Activated CD8-positive, alpha-beta T cell treated with anti-CD3 and anti-CD28 coated beads, Interleukin-2, amount 10 ng/mL, durations not matched to agents 7 days and 5 days (primary cell): ENCODE measurements at places on chromosomes 16 and 17. TPM values are rescaled to one million over a fixed set of nuclear protein-coding genes. Genes with fewer than 3 reads are reported as not detected.
A peak's percentile ranks its signal among the peaks of the same experiment; 100 is the strongest.

CLEC3A gene
- total RNA-seq, result not detected

HOXB2 gene
- 17.7 TPM for total RNA-seq

NXPH3 gene
- total RNA-seq, result not detected

SLC7A6OS gene
- 26.3 TPM for total RNA-seq

NKD1 gene
- total RNA-seq, result 0.26 TPM

CAPNS2 gene
- not detected for total RNA-seq

SBK1 gene
- total RNA-seq, result 10.0 TPM

DNA sequence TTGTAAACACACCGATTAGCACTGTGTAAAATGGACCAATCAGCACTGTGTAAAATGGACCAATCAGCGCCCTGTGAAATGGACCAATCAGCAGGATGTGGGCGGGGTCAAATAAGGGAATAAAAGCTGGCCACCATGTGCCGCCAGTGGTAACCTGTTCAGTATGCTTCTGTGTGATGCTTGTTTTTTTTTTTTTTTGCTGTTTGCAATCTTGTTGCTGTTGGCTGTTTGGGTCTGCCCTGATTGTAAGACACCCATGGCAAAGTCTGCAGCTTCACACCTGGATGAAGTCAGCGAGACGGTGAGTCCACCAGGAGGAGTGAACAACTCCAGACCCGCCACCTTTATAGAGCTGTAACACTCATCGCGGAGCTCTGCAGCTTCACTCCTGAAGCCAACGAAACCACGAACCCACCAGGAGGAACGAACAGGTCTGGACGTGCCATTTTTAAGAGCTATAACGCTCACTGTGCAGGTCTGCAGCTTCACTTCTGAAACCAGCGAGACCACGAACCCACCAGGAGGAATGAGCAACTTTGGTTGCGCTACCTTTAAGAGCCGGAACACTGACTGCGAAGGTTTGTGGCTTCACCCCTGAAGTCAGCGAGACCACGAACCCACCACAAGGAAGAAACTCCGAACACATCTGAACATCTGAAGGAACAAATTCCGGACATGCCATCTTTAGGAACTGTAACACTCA, 85.0 kb upstream of the MED9 start:
- DNase-seq, result peak; percentile 77

GRCh38 chr17:9178319-9178718, 157.0 kb downstream of the NTN1 start:
- no peak for DNase-seq

DNA sequence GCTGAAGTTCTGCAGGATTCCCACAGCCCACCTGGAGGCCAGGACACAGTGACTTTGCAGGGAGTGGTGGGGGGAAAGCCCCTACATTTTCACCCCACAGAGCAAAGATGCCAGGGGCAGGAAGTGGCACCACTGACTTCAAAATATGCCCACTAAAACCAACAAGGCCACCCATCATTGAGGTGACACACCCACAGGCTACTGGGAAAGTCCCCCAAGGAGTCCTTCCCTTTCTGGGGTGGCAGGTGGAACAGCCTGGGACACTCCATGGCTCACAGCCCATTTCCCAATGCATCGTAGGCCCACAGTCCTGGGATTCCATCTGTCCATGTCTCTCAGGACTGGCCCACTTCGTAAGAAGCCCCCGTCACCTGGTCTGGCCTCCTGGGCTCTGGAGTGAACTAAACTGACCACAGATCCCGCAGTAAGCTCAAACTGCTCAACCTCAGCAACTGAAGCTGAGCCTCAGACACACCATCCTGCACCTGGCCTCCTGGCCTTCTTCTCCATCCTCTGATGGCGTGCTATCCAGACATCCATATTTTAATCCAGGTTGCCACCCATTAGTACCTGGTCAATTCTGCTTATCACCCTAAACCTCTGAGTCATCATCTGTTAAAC, 7.5 kb upstream of the CCL1 start:
- no peak for DNase-seq

GRCh38 chr16:58859958-58860669, 126.0 kb upstream of the GOT2 start:
- DNase-seq, result no peak

DNA sequence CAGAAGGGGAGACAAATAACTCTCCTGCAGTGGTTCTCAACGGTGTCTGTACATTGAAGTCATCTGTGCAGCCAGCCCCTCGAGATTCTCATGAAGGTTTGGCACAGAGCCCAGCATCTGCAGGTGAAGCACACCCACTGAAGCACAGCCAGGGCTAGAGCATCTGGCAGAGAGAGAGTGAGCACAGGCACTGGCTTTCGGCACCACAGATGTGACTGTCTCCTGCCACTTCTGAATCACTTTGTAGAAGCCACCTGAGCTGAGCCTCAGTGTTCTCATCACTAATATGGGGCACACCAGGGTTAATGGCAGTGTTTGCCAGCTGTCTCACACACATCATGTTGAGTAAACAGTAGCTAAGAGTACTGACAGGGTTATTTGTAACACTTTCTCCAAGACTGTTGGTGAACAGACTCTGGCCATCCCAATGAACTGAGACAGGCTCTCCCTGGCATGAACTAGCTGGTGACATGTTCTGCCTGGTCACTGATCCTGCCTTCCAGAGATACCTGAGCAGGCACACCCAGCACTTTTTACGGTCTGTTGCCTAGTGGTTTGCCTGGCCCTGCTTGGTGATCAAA, 10.9 kb downstream of the HSPB9 start:
- DNase-seq, result no peak

GRCh38 chr16:4625560-4626159, 1.0 kb downstream of the MGRN1 start:
- no peak for DNase-seq

GRCh38 chr17:4209611-4210010, 54.2 kb downstream of the ANKFY1 start:
- DNase-seq, result peak; percentile 7

- DNase-seq, result no peak
These were observed 13.6 kb downstream of the CDH16 start for GRCh38 chr16:66904846-66905632.

DNA sequence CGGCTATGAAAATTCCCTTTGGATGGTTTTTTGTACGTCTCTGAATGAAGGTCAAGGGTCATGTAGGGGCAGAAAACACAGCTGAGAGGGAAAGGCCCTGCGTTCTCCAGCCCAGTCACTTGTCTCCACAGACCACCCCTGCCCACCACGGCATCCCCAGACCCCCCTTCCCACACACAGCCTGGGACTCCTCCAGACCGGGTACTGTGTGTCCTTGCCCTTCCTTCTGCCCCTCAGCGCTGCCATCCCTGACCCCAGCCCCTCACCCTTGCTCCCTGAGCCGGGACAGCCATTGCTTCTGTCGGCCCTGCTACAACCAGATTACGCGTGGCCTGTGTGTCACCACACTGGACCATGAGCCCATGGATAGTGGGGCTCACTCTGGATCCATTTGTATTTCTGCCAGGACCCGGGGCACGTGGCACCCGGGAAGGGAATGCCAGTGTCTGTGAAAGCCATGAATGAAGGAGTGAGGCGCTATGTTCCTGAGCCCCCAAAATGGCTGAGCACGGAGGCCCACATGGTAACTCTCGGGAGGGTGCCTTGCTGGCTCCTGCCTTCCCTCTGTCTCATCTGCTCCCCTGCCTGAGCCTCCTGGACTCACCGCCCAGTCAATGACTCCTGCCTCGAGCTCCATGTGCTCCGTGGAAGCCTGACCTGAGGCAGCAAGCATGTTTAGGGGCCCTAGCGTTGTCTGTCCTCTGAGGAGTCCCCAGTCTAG, 139.1 kb upstream of the FOXF1 start:
- DNase-seq, result no peak

DNA sequence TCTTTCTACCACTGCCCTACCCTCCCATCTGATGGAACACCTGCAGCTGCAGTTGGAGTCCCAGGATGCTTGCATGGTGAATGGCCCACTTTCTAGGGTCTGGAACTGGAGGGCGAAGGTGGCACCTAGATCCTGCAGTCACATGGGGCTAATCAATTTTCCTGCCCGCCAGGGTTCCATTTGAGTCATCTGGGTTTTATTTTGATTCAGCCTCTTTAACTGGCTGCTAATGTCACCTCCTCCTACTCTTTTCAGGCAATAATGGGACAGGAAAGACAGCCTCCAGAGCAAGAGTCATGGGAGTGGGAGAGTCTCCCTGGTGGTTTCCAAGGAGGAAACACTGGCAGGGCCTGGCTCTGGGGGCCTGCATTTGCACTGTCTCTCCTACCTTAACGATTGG, 3.8 kb upstream of the TBKBP1 start:
- DNase-seq, result no peak

DNA sequence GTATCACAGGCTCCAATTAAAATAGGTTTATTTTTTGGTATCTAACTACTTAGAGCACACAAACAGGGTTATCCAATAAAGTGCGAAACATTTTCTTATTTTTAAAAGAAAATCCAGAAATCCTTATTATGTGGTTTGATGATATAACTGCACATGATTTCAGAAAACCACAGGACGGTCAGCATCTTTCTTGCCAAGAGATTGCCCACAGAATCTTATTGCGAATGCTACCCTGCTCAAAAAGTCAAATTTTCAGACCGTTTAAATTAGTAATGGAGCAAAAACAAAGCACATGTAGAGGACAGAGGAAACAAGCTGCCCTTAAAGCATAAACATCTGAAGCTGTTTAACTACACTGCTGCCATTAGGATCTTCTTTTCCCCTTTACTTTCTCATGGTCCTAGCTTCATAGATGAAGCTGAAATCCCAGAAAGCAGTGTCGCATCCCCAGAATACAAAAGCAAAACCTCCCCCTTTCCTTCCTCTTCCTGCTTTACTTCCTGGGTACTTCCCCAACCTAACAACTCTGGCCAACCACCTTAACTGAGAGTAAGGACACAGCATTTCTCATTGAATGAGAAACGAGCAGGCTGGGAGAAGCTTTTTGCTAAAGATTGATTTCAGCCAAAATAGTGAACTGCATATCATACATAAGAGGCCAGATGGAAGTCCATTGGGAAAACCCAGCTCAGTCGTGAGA, 43.7 kb downstream of the CMTM4 start:
- no peak for DNase-seq

DNA sequence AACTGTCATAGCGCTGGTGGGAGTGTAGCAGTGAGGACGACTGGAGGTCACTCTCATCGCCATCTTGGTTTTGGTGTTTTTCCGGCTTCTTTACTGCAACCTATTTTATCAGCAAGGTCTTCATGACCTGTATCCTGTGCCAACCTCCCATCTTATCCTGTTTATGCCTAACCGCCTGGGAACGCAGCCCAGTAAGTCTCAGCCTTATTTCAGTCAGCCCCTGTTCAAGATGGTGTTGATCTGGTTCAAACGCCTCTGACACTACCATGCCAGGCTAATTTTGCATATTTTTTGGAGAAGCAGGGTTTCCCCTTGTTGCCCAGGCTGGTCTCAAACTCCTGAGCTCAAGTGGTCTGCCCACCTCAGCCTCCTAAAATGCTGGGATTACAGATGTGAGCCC, 179.8 kb upstream of the HSBP1 start:
- no peak for DNase-seq

- no peak for DNase-seq
These were observed 9.3 kb downstream of the ANKS4B start for GRCh38 chr16:21242756-21243155.

GRCh38 chr17:80944326-80944725, 47.3 kb upstream of the CHMP6 start:
- no peak for DNase-seq

DNA sequence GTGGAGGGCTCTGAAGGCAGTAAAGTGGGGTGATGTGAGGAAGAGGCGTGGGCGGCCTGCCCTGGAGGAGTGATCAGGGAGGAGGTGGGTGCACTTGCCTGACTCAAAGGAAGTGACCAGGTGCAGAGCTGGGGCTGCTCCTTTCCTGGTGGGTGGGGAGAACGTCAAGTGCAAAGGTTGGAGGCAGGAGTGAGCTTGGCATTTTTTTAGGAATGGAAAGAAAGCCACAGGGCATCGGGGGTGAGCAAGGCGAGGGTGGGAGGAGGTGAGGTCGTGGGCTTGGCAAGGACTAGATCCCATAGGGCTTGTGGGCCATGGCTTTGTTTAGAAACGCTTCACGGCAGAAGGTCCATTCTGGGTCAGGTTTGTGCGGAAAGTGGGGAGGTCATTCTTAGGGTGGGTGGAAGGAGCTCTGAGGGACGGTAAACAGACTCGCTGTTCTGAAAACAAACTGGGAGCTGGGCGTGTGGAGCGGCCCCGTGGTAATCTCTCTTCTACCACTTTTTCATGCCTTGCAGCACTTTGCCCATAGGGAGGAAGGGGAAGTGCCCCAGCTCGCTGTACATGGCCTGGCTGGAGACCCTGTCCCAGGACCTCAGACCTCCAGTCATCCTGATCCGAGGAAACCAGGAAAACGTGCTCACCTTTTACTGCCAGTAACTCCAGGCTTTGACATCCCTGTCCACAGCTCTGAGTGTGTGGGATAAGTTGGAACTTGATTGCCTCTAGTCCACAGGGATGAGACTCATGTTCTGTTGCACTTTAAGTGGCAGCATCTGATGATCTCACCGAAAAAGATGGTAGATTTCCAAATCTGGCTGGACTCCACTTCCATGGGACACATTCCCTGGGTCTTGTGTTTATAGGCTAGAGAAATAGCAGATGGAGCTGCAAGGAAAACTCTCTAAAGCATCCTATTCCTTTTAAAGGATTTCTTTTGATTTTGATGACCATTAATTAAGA, 18.9 kb upstream of the HERPUD1 start:
- no peak for DNase-seq

DNA sequence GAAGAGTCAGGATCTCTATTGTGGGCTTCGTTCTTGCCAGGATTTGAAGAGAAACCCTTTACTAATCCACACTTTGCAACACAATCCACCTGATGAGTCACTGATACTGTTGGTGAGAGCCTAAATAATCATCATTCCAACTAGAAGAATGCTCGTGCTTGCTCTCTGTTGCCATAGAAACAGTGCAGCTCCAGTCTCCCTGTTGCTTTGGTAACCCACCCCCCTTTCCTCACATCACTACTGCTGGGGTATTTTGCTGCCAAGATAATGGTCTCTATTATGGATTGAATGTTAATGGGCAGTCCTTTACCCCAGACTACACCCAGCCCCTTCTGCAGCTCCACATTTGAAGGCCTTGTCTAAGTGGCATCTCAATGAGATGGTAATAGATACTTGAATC, 190.4 kb downstream of the ABCC12 start:
- no peak for DNase-seq

- no peak for DNase-seq
These were observed 41.0 kb downstream of the HS3ST3B1 start for GRCh38 chr17:14341866-14342265.

DNA sequence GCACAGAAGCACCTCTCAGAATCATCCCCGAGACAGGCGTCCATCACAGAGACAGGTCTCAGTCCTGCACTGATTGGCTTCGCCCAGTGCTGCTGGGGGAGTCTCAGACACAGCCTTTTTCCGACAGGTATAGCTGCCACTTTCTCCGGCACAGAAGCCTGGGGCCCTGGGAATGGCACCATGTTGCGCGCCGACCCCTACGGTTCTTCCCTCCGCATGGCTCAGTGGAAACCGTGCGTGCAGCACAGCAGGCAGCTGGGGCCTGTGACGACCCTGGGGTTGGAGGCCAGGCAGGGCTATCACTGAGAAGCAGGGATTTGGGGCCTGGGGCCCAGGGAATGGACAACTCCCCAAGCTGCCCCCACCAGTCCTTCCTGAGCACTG, 29.7 kb upstream of the CDH15 start:
- no peak for DNase-seq

GRCh38 chr16:65336160-65336559, 214.3 kb upstream of the CDH11 start:
- DNase-seq, result no peak

GRCh38 chr16:65120461-65120830, 1.4 kb downstream of the CDH11 start:
- no peak for DNase-seq
